Brain (organoid and tissue), 16 donors: ENCODE measurements at places on chromosomes 1 and 21. TPM values are rescaled to one million over a fixed set of nuclear protein-coding genes. Genes with fewer than 3 reads are reported as not detected.

The KCNAB2 gene
- 91.0 TPM for polyA plus RNA-seq

The ANGPTL1 gene
- 0.14 TPM for polyA plus RNA-seq

The C4BPA gene
- not detected for polyA plus RNA-seq

The ERO1B gene
- 5.4 TPM for polyA plus RNA-seq

The NR1I3 gene
- polyA plus RNA-seq = not detected

- no peak for DNase-seq
Measured at GRCh38 chr1:248585266-248585665, 10.7 kb upstream of the OR2T34 start.

- DNase-seq = peak; percentile 20
Measured at GRCh38 chr1:148318123-148318903, 164.8 kb downstream of the PPIAL4G start.

DNA sequence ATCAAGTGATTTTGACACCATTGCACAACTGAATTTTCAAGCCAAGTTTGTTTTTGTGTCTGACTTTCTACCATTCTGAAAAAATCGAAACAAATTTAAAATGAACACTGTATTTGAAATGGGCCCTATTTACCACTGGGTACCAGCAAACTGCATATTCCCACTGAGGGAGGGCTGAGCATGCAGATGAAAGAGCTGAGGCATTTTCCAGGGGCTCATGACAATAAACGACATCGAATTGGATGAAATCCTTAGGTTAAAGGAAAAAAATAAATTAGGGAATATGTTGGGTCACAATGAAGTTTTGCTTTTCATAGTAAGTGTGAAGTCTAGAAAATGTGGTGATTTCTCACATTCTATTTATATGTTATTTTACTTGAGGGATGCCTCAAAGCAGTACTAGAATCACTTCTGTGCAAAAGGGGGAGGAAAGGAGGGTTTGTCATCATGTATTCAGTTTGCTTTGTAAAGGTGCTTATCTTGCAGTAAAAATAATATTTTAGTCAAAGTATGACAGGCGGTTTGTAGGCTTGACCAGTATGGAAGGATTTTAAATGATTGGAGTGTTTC is 11.2 kb downstream of the ZBTB18 start:
- DNase-seq = peak; percentile 77

DNA sequence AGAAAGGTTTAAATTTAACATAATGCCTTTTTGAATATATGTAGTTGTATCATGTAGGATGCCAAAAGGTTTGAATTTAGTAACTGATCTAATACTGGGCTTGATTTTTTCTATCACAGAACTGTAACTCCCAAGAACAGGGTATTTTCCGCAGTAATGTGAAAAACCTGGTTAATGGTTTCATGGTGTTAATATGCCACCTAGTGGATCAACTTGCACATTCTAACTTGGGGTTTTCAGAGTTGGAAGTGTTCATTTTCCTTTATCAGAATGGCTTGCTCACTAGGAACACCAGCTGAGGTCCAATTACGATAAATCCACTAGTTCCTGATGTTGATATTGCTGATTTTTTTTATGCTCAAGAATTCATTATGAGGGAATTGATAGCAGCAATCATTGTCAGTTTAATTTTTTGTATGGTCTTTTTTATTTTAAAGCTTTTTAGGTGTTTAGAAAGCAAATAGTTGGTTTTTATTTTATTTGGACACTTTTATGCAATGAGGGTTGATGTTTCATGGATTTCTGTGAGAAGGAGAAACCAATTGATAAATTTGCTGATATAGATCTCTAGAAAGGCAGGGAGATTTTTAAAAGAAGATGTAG is 157.2 kb downstream of the PLA2G4A start:
- DNase-seq = peak; percentile 77

- DNase-seq = no peak
Measured at GRCh38 chr1:113675302-113675701, 84.0 kb downstream of the PHTF1 start.

DNA sequence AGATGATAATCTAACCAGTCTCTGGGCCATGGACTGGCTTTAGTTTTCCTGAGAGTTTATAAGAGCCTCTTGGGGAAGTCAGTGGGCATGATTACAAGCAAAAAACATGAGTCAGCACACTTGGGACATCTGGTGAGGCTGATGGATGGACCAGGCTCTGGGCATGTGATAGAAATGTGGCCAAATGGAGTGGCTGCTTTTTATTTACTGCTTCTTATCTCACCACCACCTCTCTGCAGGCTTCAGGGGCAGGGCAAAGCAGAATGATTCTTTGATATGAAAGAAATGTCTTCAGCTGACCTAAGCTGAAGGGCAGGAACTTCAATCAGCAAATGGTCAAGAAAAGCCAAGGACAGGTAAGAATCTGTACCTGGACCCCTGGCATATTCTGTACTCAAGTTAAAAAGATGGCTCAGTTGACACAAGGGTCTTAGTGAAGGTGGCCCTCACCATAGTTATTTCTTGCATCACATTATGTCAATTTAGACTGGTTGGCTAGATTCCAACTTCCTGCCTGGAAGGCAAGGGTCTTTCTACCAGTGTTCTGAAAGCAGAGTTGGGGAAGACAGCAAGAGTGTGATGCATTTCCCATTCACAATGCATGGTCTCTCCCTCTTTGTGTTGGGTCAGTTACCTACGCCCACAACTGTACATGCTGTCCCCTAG is 162.8 kb downstream of the FASLG start:
- DNase-seq = no peak
